Retina (tissue), 1 donor: ENCODE measurements at places on chromosomes 7 and 10.
A peak's percentile ranks its signal among the peaks of the same experiment; 100 is the strongest.

DNA sequence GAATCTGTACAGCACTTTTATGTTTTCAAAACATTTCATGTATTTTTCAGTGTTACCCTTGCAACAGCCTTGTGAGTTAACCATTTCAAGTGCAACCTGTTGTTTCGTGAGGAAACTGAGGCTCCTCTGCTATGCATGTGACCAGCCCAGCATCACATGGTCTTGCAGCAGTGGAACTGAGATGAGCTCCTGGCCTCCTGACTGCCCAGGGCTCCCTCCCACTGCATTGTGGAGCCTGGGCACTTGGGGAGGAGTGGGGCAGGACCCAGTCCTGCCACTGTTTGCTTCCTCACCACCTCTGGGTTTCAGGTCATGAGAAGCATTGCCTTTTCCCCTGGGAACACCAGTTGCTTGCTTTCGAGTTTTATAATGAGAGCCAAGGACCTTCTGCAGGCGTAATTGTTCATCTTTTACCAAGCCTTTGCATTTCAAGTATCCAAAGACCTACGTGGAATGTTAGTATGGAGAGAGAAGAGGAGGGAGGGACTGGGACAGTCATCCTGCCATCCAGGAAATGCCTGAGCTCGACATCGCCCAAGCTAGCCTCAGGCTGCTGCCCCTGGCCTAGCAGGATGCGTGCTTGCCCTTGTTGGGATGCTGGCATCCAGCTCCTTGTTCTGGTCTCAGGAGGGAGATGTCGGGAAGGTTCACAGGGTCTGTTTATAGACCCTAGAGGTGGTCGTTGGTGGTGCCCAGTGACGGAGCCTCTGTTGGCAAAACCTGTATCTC lies 32.3 kb upstream of the BHLHA15 start:
- no peak for DNase-seq

GRCh38 chr7:8561449-8561848 lies 128.0 kb downstream of the NXPH1 start:
- no peak for DNase-seq

DNA sequence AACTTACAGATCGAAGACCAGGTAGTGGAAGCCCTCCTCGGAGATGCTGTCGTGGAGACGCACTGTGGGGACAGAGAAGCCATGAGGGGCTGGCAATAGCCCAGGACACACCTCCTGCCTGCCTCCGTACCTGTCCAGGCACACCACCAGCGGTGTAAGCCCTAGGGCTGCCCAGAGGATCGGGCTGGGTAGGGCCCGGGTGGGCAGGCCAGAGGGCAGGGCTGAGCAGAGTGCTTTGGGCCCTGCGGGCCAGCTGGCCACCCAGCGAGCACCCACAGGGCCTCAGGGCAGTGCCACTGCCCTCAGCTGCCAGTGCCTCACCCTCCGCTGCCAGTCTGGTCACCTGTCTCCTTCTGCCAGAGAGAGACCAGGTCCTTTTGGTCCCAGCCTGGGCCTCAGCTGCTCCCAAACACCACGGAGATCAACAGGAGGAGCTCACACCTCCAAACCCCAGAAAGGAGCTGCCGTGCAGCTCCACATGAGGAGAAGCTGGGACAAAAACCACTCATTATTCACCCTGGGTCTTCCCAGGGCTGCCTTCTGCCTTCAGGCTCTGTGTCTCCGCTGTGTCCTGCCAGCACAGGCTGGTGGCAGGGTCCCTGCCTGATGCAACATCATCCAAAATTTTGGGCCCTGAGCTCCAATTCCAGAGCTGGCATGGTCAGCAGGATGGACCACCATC lies 58.2 kb downstream of the YKT6 start:
- no peak for DNase-seq

DNA sequence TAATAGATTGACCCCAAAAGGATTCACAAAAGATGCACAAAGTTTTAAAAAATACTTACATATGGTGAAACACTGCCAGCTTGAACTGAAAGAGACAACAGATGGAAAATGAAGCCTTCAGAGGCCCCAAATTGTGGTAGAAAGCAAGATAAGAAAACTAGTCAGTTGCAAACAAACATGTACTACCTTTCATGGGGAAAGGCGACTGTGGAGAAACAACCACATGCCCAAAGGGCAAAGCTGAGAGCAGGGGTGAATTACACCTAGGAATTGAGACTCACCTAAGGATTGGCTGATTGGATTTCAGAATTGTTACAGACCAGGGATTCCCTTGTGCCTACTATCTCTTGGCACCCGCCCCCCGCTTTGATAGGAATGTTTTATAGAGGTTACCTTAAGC lies 13.1 kb downstream of the EPC1 start:
- DNase-seq, result no peak

DNA sequence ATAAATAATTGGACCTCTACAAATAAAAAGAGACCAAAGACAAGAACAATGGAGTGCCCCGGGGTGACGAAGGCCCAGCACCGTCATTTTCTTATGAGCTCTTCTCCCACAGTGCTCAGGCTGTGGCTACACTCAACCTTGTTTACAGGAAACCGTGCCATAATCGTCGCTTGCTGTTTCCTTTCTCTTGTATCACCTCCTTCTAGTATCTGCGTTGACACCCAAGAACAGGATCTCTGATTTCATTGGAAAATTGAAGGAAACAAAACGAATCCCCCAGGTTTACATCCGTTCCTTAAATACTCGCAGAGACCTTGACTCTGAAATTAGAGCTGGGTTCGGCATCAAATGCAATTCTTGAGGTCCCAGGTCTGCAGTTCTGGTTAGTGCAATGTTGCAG lies 1.7 kb upstream of the IGFBP3 start:
- peak; percentile 75 for DNase-seq

DNA sequence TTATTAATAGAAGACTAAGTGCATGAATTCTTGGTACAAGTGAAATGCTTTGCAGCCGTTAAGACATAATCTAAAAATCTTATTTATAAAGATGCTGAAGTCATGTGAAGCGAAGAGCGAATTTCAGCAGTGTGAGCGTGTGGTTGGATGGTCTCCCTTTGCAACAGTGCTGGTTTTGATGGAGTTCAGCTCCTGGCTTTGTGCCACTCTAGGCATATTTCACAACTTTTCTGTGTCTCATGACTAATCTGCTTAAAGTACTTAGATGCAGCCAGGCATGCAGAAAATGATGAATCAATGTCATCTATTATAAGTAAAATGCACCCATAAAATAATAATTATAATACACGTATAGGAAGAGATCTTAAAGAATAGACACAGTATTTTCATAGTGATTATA lies 107.2 kb upstream of the TCERG1L start:
- DNase-seq, result no peak

DNA sequence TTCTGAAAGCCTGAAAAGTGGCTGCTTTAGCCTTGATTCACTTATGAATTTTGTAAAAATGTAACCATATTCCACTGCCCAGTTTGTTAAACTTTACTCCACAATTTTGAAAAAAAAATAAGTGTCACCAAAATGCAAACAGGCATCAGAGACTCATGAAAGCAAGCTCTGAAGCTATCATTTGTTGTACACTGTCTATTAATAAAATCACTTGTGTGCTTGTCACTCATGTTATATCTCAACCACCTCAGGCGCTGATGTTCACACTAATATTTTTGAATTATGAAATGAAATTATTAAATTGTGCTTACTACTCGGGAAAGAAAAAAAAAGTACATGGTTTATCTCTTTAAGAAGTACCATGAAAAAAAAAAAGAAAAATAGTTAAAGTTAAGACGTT lies 34.5 kb upstream of the DKK1 start:
- DNase-seq, result no peak

- DNase-seq, result no peak
These were observed 274.7 kb upstream of the FZD8 start for GRCh38 chr10:35916791-35917190.

DNA sequence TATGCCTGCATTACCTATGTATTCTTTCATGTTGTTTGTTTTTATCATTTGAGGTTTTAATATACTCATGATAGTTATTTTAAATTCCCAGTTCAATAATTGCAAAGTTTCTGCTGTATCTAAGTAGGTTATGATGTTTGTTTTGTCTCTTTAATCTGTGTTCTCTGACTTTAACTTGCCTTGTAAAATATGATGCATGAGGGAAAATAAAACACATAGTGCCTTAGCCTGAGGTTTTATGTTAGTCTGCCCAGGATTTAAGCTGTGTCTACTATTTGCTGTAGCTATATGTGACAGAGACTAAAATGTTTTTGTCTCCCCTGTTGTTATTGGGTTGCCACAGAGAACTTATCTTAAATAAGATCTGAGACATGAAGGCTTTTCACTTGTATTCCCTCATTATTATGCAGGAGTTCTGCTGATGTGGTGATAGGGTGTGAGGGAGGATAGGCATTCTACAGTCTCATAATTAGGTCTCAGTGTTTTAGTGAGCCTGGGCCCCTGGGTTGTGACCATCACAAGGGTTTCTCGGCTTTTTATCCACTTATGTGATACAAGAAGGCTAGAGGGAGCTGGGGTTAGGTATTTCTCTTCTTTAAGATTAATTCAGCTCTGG lies 582.5 kb downstream of the CNTNAP2 start:
- no peak for DNase-seq

- no peak for DNase-seq
These were observed 40.1 kb downstream of the ZNF518A start for GRCh38 chr10:96170230-96170629.

- no peak for DNase-seq
These were observed 6.4 kb downstream of the NFKB2 start for GRCh38 chr10:102401735-102402511.

- DNase-seq, result no peak
These were observed 47.7 kb downstream of the PNLIPRP2 start for GRCh38 chr10:116668446-116668845.

DNA sequence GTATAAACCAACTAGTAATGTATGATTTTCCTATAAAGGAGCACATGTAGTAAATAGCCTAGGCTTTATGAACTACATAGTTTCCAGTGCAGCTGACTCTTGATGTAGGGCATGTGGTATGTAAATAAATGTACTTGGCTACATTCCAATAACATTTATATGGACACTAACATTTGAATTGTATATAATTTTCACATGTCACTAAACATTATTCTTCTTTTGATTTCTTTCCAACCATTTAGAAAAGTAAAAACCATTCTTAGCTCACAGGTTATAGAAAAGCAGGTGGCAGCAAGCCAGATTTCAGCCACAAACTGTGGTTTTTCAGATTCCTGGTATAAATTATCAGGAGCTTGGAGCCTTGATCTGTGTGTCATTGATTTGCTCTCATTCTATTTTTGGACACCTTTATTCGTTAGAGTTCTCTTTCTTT lies 1182.0 kb downstream of the CNTNAP2 start:
- no peak for DNase-seq

- no peak for DNase-seq
These were observed 674.4 kb downstream of the PHTF2 start for GRCh38 chr7:78473021-78473420.

DNA sequence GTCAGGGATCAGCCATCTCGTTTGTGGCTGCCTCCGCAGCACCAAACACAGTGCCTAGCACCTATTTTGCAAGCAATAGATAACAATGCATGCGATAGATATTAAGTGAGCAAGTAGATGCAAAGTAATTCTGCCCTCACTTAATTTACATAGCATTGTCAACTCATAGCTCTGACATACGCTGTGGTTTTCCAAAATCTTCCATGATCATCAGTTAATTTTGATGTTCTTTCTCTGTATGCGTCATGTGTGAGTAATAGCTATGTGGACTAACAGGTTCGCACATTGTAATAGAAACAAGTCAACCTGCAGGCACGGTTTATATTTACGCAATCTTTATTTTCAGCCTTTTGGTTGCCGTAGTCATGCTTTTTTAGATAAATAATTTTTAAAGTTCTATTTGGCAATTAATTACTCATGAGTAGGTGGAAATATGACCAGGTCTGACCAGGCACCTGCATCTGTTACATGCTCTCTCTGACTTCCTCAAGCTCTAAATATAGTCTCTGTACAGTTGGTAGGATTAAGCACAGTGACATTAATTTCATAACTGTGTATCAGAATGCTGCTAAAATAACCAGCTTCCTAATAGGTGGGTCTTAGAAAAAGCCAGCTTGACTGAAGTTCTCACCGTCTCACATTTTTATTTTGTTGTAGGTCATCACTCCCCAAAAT lies 13.3 kb downstream of the MAP3K8 start:
- DNase-seq, result no peak

- no peak for DNase-seq
These were observed 15.9 kb upstream of the CD36 start for GRCh38 chr7:80622541-80622940.

GRCh38 chr7:91156316-91157185 lies 107.7 kb upstream of the FZD1 start:
- no peak for DNase-seq

DNA sequence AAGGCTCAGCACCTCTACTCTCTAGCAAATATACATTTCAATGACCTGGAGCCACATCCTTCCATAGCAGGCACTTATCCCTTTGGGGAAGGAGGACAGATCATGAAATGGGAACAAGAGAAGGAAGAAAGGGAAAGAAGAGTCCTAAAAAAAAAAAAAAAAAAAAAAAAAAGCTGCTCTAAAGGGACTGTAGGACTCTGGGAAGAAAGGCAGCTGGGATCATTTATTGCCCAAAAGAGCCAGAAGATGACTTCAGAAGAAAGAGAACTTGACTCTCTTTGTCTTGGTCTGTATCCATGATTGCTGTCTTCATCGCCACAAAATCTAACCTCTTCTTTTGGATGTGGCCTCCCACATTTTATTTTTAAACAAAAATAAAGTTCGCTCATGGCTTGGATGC lies 203.6 kb upstream of the CELF2 start:
- DNase-seq, result no peak

GRCh38 chr7:131197920-131198615 lies 129.6 kb upstream of the MKLN1 start:
- DNase-seq, result no peak

DNA sequence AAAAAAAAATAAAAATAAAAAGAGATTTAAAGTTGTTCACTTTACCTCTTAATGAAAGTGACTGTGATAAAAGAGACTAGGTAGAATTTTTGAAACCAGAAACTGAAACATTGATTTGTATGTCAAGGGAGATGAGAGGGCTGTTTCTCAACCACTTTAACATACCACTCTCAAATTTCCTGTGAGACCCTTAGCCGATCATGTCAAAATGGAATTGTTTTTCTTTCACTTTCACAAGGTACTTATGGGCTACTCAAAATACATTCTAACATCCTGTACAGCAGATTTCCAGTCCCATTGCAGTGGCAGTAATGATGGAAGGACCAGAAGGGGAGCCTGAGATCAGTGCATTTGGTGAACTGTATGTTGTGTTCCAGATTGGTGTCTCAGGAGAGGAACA lies 261.2 kb downstream of the PPP1R3A start:
- DNase-seq, result no peak

DNA sequence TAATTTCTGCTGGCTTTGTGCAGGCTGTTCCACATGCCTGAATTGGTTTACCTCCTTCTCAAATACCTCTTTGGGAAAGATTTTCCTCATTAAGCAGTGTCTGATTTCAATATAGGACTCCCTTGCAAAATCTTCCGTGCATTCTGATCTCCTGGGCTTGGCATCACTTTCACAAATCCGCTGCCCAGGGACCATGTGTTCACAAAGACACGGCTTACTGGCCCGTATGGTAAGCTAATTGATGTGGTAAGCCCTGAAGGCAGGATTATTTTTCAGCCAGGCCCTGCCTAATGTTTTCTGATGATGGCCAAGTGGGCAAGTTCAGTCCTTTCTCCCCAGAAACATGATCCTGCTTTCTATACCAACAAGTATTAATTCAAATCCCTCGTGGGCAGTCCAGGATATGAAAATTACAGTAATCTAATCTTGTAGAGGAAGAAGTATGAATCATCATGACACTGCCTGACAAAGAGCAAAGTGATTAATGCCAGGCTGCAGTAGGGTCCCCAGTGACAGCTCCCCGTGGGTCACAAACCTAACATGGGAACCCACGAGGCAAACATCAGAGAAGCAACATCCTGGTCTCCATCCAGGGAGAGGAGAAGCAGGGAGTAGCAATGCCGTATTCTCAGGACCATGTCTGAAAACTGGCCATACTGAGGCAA lies 11.6 kb upstream of the SVIL start:
- DNase-seq, result peak; percentile 53

- no peak for DNase-seq
These were observed 26.2 kb upstream of the FOXK1 start for GRCh38 chr7:4655896-4656295.
